ENCODE measurements at places on chromosomes 4 and X.

DNA sequence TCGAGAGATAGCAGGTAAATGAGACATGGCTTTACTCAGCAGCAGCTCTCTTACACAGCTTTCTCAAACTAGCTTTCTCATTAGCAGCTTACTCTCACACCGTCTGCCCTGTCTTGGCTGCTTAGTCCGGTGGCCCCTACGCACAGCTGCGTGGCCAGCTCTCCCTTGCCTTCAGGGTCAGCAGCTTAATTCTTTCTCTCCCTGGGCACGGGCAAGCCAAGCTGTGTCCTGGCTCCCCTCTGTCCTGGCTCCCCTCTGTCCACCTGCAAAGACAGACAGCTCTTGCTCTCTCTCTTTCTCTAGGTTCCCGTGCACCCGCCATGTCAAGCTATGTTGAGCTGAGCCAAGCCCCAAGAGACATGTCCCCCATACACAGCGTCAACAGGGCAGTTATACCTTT, 39.4 kb downstream of the ZNF185 start:
- no peak for DNase-seq

DNA sequence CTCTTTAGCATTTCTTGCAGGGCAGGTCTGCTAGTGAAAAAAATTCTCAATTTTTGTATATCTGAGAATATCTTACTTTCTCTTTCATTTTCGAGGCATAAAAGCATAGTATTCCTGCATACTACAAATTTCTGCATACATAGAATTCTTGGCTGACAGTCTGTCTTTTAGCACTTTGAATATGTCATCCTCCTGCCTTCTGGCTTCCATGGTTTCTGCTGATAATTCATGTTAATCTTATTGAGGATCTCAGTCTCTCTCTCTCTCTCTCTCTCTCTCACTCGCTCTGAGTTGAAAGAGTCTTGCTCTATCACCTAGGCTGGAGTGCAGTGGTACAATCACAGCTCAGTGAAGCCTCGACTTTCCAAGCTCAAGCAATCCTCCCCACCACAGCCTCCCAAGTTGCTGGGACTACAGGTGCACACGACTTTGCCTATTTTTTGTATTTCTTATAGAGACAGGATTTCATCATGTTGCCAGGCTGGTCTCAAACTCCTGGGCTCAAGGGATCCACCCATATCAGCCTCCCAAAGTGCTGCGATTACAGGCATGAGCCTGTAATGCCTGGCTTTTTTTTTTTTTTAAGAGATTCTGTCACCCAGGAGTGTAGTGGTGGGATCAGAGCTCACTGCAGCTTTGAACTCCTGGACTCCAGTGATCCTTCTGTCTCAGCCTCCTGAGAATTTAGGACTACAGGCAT, 161.3 kb downstream of the FNIP2 start:
- no peak for DNase-seq

DNA sequence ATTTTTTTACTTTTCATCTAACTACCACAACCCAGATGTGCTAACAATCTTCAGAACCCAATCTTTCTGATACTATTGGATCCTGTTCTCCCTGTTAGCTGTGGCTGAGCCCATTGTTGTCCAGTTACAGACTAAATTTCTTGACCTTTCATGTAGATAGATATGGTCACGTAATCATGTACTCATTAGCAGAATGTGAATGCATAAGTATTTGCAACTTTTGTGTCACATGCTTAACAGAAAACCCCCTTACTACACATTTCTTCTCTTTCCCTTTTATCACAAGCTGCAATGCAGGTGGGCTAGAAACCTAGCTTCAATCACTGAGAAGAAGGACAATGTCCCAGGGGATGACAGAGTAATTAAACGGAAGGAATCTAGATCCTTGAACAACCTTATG, 13.1 kb upstream of the FAM13A start:
- DNase-seq, result no peak

DNA sequence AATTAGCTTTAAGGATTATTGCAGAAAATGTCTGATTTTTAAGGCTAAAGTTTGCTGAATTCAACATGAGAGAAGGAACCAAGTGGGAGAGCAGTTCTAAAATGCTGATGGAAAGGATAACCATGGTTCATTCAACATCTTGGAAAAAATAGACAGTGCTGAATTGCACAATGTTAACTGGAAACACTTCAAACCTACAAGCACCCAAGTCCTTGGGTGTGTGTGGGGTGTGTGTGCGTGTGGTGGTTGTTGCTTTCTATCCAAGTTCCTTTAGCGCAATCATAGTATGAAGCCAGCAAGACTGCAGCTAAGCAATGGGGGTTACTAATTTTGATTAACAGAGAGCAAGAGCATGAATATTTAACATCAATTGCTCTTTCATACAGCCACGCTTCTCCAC, 29.3 kb upstream of the SCOC start:
- DNase-seq, result no peak

DNA sequence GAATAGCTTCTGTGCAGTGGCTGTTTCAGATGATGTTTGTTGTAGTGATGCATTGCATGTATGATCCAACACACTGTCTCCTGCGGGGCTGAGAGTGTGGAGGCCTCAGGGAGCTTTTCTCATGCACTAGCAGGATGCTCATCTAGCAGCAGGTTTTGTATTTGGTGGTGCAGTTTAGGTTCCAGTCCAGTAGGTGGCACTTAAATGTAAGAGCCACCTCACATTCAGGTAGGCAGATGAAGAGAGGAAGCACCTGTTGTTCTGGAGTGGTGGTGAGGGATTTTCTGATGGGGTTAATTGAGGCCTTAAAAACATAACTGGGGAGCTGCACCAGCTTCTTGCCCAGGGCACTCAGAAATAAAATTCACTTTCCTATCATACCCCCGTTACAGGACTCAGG, 300.9 kb downstream of the SPIN4 start:
- DNase-seq, result no peak

All from mammary epithelial cell (primary cell).